Trophoblast cell (in vitro differentiated cells and primary cell): ENCODE measurements at places on chromosomes 6 and 20.

DNA sequence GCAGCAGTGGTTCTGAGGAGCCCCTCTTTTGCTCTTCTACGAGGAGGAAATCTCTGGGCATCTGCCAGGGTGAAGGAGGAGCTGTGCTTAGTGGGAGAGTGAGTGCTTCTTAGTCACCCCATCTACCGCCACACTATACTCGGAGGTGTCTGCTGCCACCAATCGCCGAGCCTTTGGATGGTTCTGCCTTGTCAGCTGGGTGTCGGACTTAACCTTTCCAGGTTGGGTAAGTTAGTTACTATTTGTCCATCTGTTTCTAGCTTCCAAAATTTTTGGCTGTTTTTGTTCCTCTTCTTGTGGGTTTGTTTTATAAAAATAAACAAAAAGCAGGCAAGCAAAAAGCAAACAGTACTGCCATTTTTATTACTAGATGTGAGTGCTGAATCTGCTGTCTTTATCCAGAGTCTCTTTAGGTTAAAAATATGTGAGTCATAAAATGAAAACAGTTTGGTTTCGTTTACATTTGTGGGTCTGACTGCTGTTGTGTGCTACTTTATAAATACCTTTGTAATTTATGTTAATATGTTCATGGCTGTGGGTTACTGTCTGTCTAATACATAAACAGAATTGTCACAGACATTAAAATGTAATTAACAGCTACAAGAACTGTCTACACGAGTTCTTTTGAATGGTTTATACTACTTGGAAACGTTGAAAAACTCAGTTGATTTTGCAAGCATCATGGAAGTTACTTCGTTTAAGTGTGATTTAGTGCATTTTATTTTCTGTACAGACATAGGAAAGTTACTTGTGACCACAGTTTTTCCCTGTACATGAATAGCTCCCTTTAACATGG lies 89.2 kb downstream of the ARID1B start:
- no peak for DNase-seq

DNA sequence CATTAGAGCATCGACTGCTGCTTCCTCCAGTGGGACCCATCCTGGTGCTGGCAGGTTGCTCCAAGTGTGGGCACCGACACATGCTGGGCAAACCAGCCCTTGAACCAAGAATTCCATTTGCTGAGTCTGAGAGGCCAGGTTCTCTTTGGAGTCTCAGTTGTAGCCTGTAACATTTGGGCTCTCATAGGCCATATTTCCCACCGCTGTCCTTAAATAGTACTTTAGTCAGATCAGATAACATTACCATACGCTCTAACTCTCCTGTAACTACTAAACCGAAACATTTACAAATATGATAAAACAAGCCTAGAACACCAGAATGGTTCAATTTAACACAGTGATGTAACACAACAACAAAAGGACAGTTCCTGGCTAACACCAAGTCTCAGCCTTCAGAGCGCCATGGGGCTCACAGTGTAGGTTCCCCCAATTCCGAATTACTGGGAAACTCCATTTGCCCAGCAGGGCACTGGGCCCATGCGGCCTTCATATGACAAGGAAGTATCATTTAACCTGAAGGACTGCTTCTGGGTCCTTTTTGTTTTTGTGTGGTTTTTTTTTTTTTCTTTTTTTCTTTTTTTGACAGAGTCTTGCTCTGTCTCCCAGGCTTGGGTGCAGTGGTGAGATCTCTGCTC lies 28.4 kb upstream of the CD93 start:
- DNase-seq, result no peak

DNA sequence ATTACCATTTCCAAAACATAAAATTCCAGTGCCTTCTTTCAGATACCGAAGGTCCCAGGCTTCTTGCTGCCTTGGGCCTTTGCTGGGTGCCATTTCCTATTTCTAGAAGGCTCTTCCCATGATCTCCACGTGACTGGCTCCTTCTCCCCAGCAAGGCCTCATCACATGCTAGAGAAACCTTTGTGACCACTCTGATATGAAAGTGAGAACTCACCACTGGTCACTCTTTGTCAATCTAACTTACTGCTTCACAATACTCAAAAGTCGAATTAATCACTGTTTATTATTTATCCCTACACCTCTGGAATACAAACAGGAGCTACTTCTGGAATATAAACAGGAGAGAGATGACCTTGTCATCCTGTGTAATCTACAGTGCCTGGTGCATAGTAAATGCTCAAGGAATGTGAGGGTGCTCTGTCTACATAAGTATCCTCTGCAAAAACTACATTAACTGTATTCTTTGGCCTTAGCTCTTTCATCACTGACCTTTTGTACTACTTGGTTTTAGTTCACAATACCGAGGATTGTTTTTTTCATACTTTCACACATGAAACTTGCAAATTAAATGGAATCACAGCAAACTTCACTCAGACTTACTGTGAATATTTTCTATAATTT lies 1.6 kb downstream of the STX7 start:
- DNase-seq, result peak; percentile 44

- DNase-seq, result peak; percentile 57
Observed at GRCh38 chr6:158377860-158378259, 65.6 kb downstream of the TULP4 start.

- no peak for DNase-seq
Observed at GRCh38 chr6:117425431-117426153, at the start of gene ROS1. Gene ROS1, minus strand, starts transcription at chr6:117425942. Its CDS starts 286 bp downstream, at chr6:117425656.

DNA sequence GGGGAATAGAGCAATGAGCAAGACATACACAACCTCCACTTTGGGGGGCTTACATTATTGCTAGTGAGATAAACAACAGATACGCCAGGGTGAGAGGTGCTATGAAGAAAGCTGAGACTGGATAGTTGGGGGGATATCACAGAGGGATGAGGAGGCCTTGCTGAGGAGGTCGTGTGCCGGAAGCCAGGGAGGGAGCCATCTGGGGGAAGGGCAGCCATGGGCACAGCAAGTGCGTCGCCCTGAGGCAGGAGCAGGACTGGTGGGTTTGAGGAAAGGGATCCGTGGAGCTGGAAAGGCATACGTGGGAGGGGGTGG lies 12.2 kb upstream of the BAK1 start:
- DNase-seq, result no peak

- no peak for DNase-seq
Observed at GRCh38 chr20:62395311-62396242, 8.7 kb downstream of the RPS21 start.

DNA sequence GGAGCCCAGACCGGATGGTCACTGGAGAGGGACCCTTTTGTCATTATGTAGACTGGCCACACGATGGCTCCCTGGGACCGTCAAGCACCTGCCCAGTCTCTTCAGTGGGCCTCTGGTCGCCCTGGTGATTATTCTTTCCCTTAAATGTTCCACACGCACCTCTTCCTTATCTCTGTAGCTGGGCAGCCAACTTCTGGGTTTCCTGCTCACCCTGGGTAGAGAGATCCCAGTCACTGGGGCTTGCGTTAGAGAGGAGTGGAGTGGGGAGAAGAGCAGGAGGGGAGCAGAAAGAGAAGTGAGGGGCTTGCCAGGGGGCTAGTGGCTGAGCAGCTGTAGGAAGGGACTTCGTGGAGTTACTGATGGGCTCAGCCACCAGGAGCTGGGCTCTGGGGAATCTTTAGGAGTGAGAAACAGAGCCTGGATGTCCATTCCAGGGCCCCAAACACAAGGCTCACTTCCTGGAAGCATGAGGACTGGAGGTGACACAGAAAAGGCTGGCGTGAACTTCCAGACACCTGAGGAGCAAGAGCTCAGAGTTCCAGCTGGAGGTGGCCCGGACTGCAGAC lies 150.1 kb downstream of the DHX35 start:
- peak; percentile 55 for DNase-seq

GRCh38 chr6:140464720-140465119 lies 1090.3 kb upstream of the CITED2 start:
- no peak for DNase-seq

DNA sequence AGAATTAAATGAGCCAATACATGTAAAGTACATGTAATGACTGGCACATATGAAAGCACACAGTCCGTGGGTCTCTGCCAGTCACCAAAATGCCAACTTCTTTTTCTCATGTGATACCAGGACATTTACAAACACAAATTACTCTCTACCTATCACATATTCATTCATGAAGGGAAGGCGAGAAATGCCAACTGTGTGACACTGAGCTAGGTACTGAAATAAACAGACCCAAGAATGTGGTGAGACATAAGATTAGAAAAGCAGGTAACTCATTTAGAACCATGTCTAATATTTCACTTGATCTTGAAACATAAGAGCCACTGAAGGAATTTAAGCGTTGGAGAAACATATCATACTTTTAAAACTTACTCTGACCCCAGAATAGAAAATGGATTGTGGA lies 41.4 kb downstream of the HBS1L start:
- no peak for DNase-seq

DNA sequence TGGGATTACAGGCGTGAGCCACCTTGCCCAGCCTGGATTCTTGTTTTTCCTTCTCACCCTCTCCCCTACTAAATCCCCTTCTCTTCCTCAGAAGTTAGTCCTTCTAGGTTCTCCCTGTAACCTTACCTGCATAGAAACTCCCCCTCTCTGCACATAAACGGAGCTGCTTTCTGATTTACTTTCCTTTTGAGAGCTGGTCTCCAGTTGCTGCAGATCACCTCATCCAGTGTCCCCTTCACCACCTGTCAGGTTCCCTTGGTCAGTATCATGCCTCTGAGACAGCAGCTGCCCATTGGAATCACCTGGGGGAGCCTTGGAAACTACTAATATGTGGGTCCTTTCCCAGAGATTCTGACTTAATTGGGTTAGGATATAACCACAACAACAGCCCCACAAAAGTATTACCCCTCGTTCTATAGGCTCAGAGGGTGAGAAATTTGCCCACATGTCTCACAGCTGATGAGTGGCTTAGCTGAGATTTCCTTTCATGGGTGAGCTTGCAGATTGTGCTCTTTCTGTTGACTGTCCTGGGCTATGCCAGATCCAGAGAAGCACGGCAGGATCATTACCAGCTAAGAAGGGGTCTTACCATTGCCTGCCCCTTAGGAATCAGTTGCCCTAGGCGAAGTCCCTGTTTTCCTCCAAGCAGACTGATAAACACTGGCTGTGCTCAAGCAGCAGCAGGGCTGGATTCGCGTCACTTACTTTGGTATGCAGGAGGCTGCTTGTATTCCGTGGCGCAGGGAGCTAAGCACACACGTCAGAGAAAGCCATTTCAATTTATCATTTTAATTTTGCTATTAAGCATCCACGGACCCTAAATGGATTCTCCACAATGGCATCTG lies 51.3 kb downstream of the AKAP12 start:
- peak; percentile 55 for DNase-seq

GRCh38 chr20:45306431-45306982 lies at the start of gene RBPJL:
Gene RBPJL, plus strand, starts transcription at chr20:45306840. Its CDS starts 83 bp downstream, at chr20:45306923.
- peak; percentile 46 for DNase-seq

DNA sequence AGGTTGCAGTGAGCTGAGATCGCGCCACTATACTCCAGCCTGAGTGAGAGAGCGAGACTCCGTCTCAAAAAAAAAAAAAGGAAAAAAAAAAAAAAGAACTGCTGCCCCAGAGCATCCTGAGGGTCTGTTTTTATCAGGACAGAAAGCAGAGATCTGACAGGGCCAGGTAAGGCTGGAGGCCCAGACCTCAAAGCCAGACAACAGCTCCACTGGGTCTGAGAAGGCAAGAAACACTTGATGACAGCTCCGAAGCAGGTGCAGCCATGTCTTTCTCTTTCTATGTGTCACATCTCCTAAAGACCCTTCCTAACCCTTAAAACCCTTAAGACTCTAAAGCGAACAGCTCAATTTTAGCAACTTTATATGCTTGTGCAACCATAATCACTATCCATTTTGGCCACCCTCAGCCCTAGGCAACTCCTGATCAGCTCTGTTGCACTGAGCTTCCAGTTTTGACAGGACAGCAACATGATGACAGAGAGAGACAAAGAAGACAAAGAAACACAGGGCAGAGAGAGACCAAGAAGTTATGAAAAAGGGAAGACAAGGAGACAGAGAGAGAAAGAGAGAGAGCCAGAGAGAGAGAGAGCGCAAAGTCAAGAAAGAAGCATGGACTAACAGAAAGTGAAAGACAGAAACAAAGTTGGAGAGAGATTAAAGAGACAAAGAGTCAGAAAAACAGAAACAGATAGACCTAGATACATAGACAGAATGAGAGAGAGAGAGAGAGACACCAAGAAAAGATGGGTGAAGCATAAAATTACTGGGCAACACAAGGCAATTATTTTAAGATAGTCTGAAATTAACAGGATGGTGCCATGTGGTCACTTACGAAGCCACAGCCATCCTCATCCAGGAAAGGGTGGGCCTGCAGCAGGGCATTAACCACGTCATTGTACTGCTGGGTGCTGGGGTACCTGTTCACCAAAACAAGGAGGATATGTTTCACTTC lies 39.2 kb downstream of the SAMD3 start:
- DNase-seq, result no peak

DNA sequence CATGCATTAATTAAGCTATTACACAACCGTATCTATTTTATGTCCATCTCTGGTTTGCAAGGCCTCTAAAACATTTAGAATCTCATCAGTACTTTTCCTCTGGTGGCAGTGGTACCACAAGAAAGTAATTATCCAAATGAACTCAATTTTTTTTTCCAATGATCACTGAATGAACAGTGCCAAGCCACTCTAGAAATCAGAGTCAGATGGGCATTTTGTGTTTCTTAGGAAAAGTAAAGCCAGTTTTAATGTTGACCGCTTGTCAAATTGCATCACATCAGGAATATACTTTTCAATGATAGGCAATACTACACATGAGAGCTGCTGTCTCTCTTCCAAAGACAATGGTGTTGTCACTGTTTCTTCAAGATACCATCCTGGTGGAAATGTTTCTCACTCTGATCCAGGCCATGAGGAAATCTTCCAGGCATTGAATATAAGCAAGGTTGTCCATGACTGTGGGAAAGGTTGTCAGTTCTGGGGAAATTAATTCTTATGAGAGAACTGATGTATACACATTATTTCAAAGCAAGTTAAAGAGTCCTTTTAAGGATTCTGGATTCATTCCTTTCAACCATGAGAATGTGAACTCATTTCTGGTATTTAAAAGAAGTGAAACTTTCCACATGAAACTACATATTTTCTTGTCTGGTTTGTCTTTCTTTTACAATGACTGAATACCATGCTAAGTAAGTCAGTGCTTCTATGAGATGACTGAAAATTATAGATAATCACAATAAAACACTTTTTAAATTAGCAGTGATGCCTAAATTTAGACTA lies 108.8 kb upstream of the TCF21 start:
- DNase-seq, result no peak

DNA sequence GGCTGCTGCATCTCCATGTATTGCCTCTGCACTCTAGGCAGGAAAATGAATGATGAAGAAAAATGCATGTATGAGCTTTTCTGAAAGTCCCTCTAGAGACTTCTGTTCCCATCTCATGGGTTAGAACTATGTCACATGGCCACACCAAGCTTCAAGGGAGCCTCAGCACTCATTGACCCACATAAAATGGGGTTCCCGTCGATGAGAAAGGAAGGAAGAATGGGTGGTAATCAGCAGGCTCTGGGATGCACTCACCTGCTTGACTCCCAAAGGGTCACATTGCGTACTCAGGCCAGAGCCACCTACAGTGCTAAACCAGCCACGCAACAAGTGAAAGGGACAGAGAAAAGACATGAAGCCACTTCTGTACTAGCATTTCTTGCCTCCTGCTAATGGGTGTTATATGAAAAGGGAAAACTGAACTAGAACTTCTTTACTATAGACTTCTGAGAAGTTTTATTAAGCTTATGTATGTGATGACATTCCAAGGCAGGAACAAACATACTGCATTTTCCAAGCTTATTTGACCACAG lies 95.8 kb upstream of the GCM1 start:
- DNase-seq, result no peak
